ENCODE measurements at places on chromosomes 5 and 9.

GRCh38 chr5:2895196-2895595 is 143.7 kb upstream of the IRX2 start:
- DNase-seq = no peak

GRCh38 chr9:32606811-32607210 is 28.7 kb downstream of the TAF1L start:
- DNase-seq = no peak

- DNase-seq = no peak
Measured at GRCh38 chr5:58274191-58274590, 185.7 kb downstream of the PLK2 start.

DNA sequence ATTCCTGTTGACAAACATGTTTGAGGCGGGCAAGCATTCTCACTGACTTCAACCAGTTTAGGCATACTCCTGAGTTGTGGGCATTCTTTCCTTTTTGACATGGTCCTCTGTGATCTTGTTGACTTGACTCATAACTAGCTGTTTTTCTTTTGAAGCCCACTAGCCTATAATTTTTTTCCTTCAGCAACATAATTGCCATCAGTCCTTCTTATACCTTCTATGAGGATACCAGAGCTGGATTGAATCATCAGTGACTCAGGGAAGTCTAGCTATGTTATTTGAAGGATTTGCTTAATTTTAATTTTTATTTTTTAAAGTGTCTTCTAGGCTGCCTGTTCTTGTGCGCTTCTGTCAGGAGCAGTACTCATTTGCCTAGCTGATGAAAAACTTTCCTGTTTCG is 259.5 kb downstream of the NR3C1 start:
- no peak for DNase-seq

DNA sequence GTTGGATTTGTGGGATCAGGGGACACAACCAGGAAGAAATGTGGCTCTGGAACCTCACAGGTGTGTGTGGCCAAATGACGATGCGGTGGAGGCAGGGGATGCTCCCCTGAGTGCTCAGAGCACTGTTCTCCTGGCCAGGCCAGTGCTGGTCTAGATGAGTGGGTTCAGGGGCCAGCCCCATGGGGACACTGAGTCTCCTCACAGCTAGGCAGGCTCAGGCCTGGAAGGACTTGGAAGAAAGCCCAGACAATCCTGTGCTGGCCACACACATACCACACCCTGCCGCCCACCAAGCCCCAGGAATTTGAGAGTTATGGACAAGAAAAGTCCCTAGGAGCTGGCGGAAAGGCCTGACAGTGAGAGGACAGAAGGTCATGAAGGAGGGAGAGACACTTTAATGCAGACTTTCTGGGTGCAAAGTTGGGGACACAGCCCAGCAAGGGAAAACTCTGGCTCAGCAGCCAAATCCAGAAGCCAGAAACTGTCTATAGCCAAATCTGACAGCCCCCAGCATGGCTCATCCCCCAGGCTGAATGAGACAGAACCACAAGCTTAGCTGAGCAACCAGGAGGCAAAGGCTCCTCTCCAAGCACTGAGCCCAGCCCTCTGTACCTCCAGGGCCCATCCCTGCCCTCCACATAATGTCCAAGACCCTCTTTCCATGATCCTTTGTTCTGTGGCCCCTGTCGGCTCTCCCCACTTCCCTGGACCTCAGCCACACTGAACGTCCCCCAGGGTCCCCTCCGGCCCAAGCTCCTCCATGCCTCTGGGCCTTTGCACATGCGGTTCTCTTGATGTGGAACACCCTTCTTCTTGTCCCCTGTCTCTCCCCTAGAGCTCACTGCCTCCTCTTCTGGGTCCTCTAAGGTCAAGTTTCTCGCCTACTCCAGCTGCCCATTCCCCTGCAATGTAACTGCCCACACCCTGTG is 22.4 kb downstream of the LHX6 start:
- DNase-seq = no peak

- DNase-seq = no peak
Measured at GRCh38 chr9:71895117-71895516, 15.9 kb downstream of the ABHD17B start.

- DNase-seq = no peak
Measured at GRCh38 chr9:98240475-98240874, 15.0 kb downstream of the TBC1D2 start.

DNA sequence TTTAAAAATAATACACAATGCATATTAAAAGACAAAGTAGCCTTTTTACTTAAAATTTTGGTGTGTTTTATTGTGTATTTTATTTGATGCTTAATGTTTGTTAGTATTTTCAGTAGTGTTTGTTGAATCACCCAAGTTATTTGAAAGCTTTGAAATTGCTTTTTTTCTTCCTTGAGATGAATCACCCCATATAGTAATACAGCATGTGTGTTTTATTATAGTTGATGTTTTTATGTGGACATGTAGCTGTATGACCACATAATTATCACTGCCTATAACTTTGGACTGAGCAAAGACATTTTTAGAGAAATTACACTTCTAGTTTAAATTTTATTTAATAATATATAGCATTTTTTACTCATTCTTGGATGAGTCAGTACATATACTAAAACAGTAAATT is 18.0 kb downstream of the FAM174A start:
- no peak for DNase-seq

GRCh38 chr5:41347569-41347968 is 134.2 kb upstream of the C6 start:
- DNase-seq = no peak

GRCh38 chr5:61631438-61631941 is 299.4 kb downstream of the ZSWIM6 start:
- no peak for DNase-seq

DNA sequence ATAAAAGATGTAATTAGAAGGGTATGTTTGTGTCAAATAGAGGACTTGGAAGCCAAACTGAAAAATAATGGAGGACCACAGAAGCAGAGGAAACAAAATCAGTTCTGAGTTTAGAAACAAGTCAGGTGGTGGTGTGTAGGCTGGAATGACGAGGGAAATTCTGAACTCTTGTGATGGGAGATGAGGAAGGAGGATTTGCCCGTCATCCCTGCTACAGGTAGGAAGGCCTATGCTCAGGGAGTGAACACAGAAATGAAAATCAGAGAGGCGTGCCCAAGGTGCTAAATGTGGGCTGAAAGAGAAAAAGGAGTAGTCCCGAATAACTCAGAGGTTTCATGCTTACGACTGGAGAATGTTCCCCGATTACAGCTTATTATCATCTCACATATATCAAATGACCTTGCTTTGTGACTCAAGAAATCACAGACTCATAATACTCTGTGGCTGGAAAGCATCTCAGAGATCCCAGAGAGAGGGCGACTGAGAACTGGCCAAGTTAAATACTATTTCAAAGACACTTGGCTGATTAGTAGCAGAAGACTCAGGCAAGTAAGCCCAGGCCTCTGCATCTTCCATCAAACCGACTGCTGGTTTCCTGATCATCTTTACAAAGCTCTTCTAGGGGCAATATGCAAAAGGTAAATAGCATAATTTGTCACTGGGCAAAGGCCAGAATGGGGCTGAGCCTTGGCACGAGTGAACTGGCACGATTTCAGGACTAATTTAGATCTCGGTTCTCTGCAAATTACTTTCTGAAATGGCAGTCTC is 126.0 kb downstream of the SUSD1 start:
- no peak for DNase-seq

GRCh38 chr5:88727705-88728313 is 155.2 kb downstream of the MEF2C start:
- no peak for DNase-seq
